ENCODE measurements at places on chromosomes 2 and 18.

DNA sequence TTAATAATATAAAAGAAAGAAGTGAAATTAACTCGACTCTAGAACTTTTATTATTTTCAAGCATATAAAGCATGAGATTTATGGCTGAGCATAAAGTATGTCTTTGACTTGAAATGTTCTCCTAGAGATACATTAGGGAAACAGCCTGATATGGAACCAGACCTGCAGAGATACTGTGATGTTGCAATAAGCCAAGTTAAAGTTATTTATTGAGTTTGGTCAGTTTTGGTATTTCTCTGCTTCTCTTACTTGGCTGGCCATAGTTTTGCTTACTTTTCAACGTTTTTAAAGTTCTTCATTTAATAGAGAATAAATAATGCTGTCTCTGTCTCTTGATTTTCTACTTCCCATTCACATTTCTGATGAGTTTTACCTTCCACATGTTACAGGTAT lies 76.0 kb downstream of the GFPT1 start:
- no peak for DNase-seq

GRCh38 chr2:37232131-37232933 lies 874 bp downstream of the NDUFAF7 start:
- no peak for DNase-seq

DNA sequence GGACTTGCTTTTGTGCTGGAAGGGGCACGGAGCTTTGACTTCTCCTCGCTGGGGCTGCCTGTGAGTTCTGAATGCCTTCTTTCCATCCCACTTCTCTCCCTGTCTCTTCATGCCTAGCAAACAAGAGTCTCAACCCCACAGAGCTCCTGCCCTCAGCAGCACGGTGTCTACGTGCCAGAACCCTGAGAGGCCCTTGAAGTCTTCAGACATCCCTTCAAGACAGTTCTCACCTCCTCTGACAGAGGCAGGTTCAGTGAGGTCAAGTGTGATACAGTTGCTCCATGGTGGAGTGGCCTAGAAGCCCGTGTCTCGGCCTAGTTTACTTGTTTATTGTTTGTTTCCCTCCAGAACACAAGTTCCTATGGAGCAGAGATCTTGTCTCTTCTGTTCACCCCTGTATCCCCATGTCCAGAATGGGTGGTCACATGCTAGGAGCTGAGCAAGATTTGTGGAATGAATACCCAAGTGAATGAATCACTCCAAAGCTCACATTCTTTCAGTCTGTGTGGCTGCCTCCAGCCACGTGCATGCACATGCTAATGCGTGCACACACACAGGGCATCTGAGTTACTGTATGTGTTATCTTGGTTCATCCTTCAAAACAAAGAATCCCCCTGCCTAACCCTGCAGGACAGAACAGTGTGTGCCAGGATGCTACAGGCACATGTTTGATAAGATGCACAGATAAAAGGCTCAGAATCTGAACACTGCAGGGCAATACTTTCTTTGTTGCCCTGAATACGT lies 391.6 kb downstream of the NBAS start:
- DNase-seq = no peak

- no peak for DNase-seq
Observed at GRCh38 chr2:216169087-216169486, 59.9 kb downstream of the XRCC5 start.

GRCh38 chr18:70645971-70646370 lies 357.1 kb downstream of the SOCS6 start:
- DNase-seq = no peak

GRCh38 chr2:130998561-130998960 lies 94.7 kb downstream of the FAM168B start:
- DNase-seq = no peak

- no peak for DNase-seq
Observed at GRCh38 chr2:26530696-26531095, 52.8 kb upstream of the OTOF start.

- DNase-seq = no peak
Observed at GRCh38 chr2:172930871-172931255, 144.8 kb upstream of the MAP3K20 start.

GRCh38 chr2:1656961-1657841 lies 87.1 kb downstream of the PXDN start:
- DNase-seq = no peak

Measured in iPS DF 6.9 (cell line).